Stimulated activated CD4-positive, alpha-beta T cell treated with anti-CD3 and anti-CD28 coated beads, Interleukin-12 subunit alpha, Interleukin-12 subunit beta, amount 100 ng/mL, for 4 hours (primary cell): ENCODE measurements at places on chromosomes 4 and X.

DNA sequence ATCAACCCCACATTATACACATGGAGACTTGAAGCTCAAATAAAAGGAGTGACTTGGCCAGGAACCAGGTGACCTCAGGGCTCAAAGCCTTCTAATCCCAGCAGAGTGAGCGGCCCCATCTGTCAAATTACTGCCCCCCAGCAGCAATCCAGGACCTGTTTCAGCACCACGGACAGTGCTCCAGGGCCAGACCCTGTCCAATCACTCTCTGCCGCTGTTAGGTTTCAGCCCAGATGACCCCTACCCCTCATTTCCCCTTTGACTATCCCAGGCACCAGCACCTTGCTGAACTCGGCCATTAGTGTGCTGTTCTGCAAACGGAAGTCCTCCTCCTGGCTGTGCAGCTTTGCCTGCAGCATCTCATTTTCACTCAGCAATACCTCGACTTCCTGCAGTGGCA lies 5.1 kb downstream of the GRIPAP1 start:
- DNase-seq, result no peak

DNA sequence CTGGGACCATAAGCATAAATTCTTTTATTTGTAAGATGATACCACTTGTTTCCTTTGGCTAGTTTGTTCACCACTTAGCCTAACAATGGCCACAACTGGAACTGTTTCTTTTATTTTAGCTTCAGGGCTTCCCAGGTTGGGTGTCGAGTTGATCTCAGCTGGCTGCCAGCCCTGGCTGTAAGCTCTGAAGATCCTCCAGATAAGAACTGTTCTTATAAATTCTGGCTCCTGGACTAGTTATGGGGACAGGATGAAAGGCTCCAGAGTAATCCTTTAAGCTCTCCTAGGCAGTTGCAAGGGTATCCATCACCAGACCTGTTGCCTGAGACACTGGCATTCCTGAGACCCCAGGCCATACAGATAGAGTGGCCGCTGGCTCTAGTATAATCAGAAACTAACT lies 129.4 kb upstream of the ACSL4 start:
- DNase-seq, result no peak

GRCh38 chrX:142249721-142250120 lies 44.6 kb upstream of the MAGEC2 start:
- DNase-seq, result no peak

GRCh38 chr4:83651846-83652245 lies 115.9 kb downstream of the GPAT3 start:
- no peak for DNase-seq

- DNase-seq, result no peak
Observed at GRCh38 chr4:87851332-87851731, 18.6 kb downstream of the MEPE start.

DNA sequence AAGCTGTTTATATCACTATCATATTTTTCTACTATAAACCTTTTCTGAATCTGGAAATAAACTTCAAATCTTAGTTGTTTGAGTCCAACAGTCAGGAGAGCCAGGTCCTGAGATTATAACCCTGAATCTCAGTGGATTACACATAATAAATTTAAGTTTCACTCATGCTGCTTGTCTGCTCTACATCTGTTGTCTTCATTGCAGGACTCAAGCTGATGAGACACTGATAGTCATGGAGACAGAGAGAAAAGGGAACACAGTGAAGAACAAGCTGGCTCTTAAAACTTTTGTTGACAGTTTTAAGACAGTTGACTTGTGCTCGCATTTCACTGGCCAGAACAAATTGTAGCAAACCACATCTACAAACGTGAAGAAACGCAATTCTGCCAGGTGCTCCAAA lies 327.0 kb upstream of the CTSO start:
- DNase-seq, result no peak
